ENCODE measurements at places on chromosomes 7 and 10. TPM values are rescaled to one million over a fixed set of nuclear protein-coding genes. Genes with fewer than 3 reads are reported as not detected.

The EBF3 gene
- not detected for total RNA-seq

DNA sequence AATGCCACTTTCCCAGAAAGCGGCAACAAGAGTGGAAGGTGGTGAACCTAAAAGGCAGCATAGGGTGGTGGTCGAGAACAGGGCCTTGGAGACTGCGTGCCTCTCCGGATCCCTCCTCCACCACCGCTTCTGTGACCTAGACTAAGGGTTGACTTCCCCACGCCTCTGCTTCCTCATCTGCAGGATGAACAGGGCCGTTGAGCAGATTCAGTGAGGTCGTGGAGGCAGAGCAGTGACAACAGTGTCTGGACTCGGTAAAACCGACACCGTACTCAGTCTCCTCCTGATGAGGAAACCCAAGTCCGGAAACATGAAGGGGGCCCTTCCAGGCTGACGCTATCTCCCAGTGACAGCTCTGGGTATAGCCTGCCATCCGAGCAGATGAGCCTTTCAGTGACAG lies 162.6 kb downstream of the CELF2 start:
- H3K27ac ChIP-seq = no peak overlapping the region
- peak overlapping the region; percentile 96 for H3K4me3 ChIP-seq
- H3K36me3 ChIP-seq = peaks cover 80% of the 10 kb centered on the region
- H3K4me1 ChIP-seq = peaks cover 86% of the 10 kb centered on the region
- peak; percentile 70 for DNase-seq

The OR13A1 gene
- not detected for total RNA-seq

The STEAP1B gene
- not detected for total RNA-seq

The TMEM184A gene
- 0.14 TPM for total RNA-seq

The SHTN1 gene
- 0.08 TPM for total RNA-seq

GRCh38 chr7:157479326-157479725 lies 142.5 kb downstream of the DNAJB6 start:
- H3K4me1 ChIP-seq = peaks cover 7% of the 10 kb centered on the region
- no peak for DNase-seq
- no peak overlapping the region for H3K27ac ChIP-seq
- H3K27me3 ChIP-seq = no peaks in the 10 kb centered on the region

- H3K4me1 ChIP-seq = no peaks in the 10 kb centered on the region
- peaks cover 8% of the 10 kb centered on the region for H3K27me3 ChIP-seq
- H3K36me3 ChIP-seq = no peaks in the 10 kb centered on the region
- DNase-seq = no peak
These were observed 36.8 kb downstream of the CTBP2 start for GRCh38 chr10:125123476-125124114.

DNA sequence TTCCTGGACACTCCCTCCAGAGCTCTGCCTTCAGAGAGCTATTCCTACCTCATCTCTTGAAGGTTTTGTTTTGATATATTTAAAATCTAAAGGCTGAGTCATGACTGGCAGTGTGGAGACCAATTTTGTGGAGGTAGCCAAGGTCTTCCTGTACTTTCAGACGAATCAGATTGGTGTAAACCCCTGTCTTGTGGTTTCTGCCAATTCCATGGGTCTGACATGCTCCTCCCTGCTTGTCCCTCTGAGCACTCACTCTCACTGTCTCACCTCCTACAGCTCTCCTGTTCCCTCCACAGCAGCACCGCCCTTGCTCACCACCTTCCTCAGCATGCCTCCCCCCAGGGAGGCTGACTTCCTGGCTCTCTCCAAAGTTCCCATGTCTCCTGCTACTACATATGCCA lies 179.8 kb downstream of the NPSR1 start:
- no peak overlapping the region for H3K4me3 ChIP-seq
- no peak for DNase-seq
- no peak overlapping the region for H3K27ac ChIP-seq
- H3K4me1 ChIP-seq = no peaks in the 10 kb centered on the region
- no peaks in the 10 kb centered on the region for H3K36me3 ChIP-seq
- peaks cover 10% of the 10 kb centered on the region for H3K27me3 ChIP-seq

DNA sequence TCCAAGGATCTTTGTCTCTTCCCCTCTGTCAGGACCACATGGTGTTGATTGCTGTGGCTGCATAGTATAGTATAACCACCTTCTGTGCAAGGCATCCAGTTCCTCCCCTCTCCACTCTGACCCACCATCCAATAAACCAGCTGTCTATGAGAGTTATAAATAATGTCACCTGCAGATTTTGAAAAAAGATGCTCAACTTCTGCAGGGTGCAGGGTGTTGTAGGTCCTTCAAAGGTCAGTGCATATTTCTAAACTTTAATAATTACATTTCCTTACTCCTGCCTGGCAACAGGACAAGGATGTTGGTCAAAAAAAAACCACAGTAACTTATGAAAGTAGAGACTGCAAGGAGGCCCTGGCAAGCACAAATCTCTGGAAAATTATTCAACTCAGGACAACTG lies 166.2 kb downstream of the PKD1L1 start:
- H3K4me3 ChIP-seq = no peak overlapping the region
- no peaks in the 10 kb centered on the region for H3K36me3 ChIP-seq
- no peak overlapping the region for H3K27ac ChIP-seq
- DNase-seq = no peak

The EIF5AL1 gene
- 2.9 TPM for total RNA-seq

- H3K36me3 ChIP-seq = no peaks in the 10 kb centered on the region
- no peak overlapping the region for H3K4me3 ChIP-seq
- no peak overlapping the region for H3K27ac ChIP-seq
- H3K27me3 ChIP-seq = peaks cover 16% of the 10 kb centered on the region
- no peaks in the 10 kb centered on the region for H3K4me1 ChIP-seq
These were observed 7.0 kb downstream of the KNDC1 start for GRCh38 chr10:133166828-133167692.

The ZNRF2 gene
- 6.9 TPM for total RNA-seq

- DNase-seq = no peak
- peaks cover 4% of the 10 kb centered on the region for H3K4me1 ChIP-seq
- no peaks in the 10 kb centered on the region for H3K36me3 ChIP-seq
- H3K27me3 ChIP-seq = no peaks in the 10 kb centered on the region
These were observed 139.4 kb upstream of the AGR3 start for GRCh38 chr7:17021205-17021604.

DNA sequence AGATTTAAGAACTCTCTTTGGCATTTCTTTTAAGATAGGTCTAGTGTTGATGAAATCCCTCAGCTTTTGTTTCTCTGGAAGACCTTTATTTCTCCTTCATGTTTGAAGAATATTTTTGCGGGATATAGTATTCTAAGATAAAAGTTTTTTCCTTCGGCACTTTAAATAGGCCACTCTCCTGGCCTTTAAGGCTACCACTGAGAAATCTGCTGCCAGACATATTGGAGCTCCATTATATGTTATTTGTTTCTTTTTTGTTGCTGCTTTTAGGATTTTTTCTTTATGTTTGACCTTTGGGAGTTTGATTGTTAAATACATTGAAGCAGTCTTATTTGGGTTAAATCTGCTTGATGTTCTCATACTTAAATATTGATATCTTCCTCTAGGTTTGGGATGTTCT lies 22.6 kb downstream of the GALNT11 start:
- no peak overlapping the region for H3K27ac ChIP-seq
- H3K27me3 ChIP-seq = no peaks in the 10 kb centered on the region
- no peak overlapping the region for H3K4me3 ChIP-seq
- H3K36me3 ChIP-seq = peaks cover 57% of the 10 kb centered on the region

DNA sequence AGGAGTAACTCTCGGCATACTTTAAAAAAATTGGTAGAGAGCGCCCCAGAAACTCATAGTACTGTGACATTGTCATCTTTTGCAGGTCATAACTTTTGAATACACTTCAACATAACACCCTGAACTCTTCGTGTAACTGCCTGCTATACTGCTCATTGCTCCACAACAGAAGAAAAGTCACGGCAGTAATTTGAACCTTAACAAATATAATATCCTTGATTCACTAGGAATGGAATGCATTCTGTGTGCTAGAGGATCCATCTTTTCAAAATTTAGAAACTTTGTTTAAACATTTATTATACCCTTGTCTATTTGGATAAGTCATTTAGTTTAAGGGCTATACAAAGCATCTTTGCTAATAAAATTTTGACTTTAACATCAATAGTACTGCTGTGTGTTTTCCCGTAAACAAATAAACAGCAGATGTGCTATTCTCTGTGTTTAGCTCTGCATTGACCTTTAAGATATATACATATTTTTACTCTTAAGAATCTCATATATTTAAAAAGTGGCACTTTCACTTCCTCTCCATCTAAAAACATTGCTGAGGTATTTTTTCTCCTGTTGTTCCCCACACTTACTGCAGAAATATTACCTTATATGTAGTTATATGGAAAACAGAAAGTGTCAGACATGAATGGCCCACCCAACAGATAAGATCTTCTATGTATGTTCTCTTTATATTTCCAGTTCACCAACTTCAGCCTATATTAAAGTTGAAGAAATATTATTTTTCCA lies 217.6 kb upstream of the TMEM229A start:
- H3K27me3 ChIP-seq = no peaks in the 10 kb centered on the region
- no peaks in the 10 kb centered on the region for H3K36me3 ChIP-seq
- DNase-seq = no peak
- H3K27ac ChIP-seq = no peak overlapping the region

DNA sequence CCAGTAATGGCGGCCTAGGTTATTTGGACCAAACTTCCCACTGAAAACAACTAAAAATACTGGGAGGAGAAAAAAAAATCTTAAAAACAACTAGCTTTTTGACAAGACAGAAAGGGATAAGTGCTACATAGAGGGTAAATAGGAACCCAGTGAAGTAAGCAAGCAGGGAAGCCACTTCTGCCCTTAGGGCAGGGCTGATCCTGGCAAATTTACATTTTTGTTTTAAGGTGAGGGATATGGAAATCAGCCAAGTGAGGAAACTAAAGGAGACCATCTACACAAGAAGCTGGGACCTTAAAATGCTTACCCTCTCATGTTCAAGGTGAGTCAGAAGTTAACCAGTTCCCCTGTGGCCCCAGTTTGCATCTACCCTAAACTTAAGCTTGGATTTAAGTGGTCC lies 46.5 kb upstream of the CYCS start:
- H3K4me3 ChIP-seq = no peak overlapping the region
- peaks cover 16% of the 10 kb centered on the region for H3K36me3 ChIP-seq
- DNase-seq = no peak

The SPDYE2 gene
- total RNA-seq = not detected

The PRR15 gene
- total RNA-seq = not detected

DNA sequence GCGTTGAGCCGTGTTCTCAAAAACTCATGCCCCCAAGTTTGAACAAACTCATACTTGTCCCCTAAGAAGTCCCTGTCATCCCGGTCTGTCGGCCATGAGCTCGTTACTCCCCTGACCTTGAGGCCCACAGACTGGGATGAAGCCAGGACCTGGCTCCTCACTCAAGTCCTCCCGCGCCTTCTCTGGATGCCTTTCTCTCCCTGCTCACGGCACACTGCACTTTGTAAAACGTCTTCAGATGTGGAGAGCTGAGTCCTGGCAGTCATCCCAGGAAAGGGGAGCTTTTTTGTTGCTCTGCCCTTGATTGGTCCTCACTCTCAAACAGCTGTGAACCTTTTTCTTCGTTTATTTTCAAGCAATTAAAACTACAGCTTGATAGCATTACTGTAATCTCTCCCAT lies 110.8 kb downstream of the JAZF1 start:
- H3K4me1 ChIP-seq = no peaks in the 10 kb centered on the region
- H3K4me3 ChIP-seq = no peak overlapping the region
- peaks cover 2% of the 10 kb centered on the region for H3K27me3 ChIP-seq
- no peaks in the 10 kb centered on the region for H3K36me3 ChIP-seq
- H3K27ac ChIP-seq = no peak overlapping the region
- no peak for DNase-seq

The CYP26A1 gene
- not detected for total RNA-seq

The UTF1 gene
- total RNA-seq = not detected

- H3K27me3 ChIP-seq = no peaks in the 10 kb centered on the region
- H3K4me1 ChIP-seq = no peaks in the 10 kb centered on the region
- no peak overlapping the region for H3K27ac ChIP-seq
- peaks cover 17% of the 10 kb centered on the region for H3K36me3 ChIP-seq
- no peak overlapping the region for H3K4me3 ChIP-seq
These were observed 128.5 kb upstream of the VKORC1L1 start for GRCh38 chr7:65744406-65744805.

DNA sequence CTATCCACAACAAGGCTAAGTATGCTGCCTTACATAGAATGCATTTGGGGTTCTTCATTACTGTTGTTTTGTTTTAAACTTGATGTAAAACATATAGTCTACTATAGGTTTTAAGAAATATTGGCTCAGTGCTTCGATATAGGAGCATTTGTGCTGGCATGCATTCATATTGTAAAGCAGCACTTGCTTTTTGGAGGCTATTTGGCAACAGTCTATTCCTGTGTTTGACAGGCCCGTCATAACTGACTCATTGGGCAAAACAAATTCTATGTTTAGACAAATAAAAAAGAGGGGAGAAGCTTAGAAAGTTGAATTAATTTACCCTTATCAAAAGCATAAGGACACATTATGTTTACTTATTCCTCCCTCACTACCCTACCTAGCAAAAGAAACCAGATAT lies 38.4 kb upstream of the PLXDC2 start:
- H3K27ac ChIP-seq = no peak overlapping the region
- H3K27me3 ChIP-seq = no peaks in the 10 kb centered on the region
- H3K4me3 ChIP-seq = no peak overlapping the region
- no peak for DNase-seq
- no peaks in the 10 kb centered on the region for H3K36me3 ChIP-seq

The BMPER gene
- not detected for total RNA-seq

The LAMTOR4 gene
- 101 TPM for total RNA-seq

The SLC26A3 gene
- total RNA-seq = not detected

DNA sequence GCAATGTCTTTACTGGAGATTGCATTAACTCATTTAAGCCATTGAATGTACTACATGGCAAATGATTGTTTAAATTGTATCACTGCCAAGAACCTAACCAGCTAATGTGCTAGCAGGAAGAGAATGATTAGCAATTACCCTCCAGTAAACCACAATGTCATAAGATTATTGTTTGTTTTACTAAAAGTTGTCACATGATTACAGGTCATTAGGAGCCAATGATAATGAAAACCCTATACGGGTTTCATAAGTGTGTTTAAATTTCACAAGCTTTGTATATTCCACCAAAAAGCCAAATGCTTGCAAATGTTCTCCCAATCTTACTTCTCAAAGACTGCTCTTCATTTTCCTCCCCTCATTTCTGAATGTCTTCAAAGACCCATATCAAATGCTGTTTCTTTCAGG lies 76.5 kb upstream of the PPP1R3C start:
- no peak overlapping the region for H3K4me3 ChIP-seq
- no peaks in the 10 kb centered on the region for H3K4me1 ChIP-seq
- no peak for DNase-seq
- peaks cover 28% of the 10 kb centered on the region for H3K27me3 ChIP-seq
- H3K36me3 ChIP-seq = no peaks in the 10 kb centered on the region
- H3K27ac ChIP-seq = no peak overlapping the region

The LRCH4 gene
- total RNA-seq = 65.6 TPM

The CRPPA gene
- 1.9 TPM for total RNA-seq

The FKBP9 gene
- total RNA-seq = not detected

- no peaks in the 10 kb centered on the region for H3K36me3 ChIP-seq
- DNase-seq = no peak
- no peaks in the 10 kb centered on the region for H3K4me1 ChIP-seq
- H3K27me3 ChIP-seq = no peaks in the 10 kb centered on the region
These were observed 311.9 kb upstream of the GNAI1 start for GRCh38 chr7:79822620-79823240.

The CYP26C1 gene
- not detected for total RNA-seq

- no peak overlapping the region for H3K4me3 ChIP-seq
- H3K27me3 ChIP-seq = no peaks in the 10 kb centered on the region
- H3K4me1 ChIP-seq = no peaks in the 10 kb centered on the region
- DNase-seq = no peak
These were observed 88.8 kb upstream of the ANLN start for GRCh38 chr7:36300696-36301350.

The SFTPA1 gene
- not detected for total RNA-seq
